ENCODE measurements at places on chromosomes 16 and 17.

- no peak for DNase-seq
Measured at GRCh38 chr17:37551788-37552187, 57.4 kb downstream of the SYNRG start.

- peak; percentile 47 for DNase-seq
Measured at GRCh38 chr16:56944954-56945839, 13.3 kb downstream of the HERPUD1 start.

- DNase-seq, result no peak
Measured at GRCh38 chr16:69880640-69881133, 70.4 kb upstream of the CLEC18A start.

DNA sequence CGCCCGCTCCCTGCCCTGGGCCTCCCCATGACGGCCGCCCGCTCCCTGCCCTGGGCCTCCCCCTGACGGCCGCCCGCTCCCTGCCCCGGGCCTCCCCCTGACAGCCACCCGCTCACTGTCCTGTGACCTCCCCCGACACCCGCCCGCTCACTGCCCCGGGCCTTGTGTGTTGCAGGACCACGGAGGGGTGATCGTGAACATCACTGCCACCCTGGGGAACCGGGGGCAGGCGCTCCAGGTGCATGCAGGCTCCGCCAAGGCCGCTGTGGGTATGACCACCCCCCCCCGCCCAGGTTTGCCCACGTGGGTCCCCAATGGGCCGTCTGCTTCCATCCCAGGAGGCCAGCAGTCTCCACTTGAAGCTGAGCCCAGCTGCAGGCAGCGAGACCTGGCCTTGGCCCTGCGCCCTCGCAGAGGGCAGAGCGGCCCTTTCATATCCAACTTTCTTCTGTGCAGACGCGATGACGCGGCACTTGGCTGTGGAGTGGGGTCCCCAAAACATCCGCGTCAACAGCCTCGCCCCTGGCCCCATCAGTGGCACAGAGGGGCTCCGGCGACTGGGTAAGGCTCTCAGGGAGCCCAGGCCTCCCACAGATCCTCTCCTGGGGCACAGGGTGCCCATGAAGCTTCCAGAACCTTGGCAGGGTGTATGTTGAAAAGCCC lies 9.0 kb downstream of the DECR2 start:
- no peak for DNase-seq

- no peak for DNase-seq
Measured at GRCh38 chr17:45888392-45888791, 6.0 kb upstream of the MAPT start.

DNA sequence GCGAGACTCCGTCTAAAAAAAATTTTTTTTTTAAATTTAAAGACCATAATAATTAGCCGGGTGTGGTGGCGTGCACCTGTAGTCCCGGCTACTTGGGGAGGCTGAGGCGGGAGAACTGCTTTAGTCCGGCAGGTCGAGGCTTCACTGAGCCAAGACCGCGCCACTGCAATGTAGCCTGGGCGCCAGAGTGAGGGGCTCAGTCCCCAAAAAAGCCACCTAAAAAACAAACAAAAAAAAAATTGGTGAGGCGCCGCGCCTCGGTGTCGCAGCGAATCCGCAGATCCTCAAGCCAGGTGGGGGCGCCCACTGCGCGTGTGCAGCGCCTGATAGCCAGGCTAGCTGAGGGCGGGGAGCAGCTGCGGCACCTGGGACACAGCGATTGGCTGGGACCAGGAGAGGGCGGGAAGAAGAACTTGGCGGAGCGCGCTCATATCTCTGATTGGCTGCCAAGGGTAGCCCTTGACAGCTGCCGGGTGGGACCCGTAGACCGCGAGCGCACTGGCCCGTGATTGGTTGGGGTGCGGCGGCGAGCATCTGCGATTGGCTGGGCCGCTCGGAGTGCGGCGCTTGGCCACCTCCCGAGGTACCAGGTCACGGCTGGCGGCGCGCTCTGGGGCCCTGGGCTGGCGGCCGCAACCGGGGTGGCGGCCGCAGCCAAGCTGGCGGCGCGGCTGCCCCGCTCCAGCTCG lies 9.0 kb upstream of the CLDN9 start:
- peak; percentile 99 for DNase-seq

DNA sequence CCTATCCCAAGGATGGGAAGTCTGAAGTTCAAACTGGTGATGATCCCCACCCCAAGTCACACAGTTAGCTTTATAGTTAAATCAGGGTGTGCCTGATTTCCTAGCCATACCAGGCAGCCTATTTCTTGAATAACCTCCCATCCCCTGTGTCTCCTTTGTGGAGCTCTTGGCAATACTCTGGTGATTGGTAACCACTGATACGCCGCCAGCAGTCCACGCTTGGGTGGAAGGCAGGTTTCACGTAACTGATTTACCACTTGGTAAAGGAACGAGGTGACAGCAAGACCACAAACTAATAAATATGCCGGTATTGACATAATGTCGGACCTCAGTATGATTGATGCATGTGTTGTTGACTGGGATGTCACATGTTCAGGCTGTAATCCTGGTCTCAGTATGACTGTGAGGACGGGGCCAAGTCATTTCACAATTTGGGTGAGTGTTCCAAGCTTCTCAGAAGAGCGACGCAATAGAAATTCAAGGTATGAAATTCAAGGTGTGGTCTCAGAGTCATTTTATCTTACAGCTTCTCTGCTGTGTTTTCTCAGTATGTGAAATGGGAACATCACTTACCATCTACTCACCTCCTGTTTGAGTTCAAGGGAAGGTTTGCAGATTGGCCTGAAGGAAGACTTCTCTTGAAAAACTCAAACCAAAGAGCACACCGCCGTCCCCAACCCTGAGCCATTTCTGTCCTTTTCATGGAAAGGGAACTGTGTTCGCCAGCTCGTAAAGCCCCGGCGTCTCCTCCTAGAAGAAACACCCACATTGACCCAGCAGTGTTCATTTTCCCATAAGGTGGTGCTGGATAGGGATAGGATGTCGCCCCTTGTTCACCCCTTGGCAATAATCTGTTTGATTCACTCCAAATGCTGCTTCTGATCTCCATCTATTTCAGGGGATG lies 678.9 kb downstream of the WWOX start:
- DNase-seq, result no peak

- no peak for DNase-seq
Measured at GRCh38 chr17:10598621-10599020, 49.2 kb upstream of the MYH2 start.

GRCh38 chr17:69434164-69434579 lies 19.7 kb downstream of the MAP2K6 start:
- no peak for DNase-seq

- no peak for DNase-seq
Measured at GRCh38 chr17:62696726-62697490, 69.4 kb downstream of the MRC2 start.

GRCh38 chr16:2072926-2073325 lies 25.1 kb downstream of the TSC2 start:
- no peak for DNase-seq

- DNase-seq, result no peak
Measured at GRCh38 chr17:49952912-49953497, 16.0 kb upstream of the DLX4 start.

- DNase-seq, result peak; percentile 17
Measured at GRCh38 chr17:11917415-11917814, 79.9 kb downstream of the ZNF18 start.

GRCh38 chr16:11232302-11232851 lies 23.6 kb downstream of the SOCS1 start:
- no peak for DNase-seq

DNA sequence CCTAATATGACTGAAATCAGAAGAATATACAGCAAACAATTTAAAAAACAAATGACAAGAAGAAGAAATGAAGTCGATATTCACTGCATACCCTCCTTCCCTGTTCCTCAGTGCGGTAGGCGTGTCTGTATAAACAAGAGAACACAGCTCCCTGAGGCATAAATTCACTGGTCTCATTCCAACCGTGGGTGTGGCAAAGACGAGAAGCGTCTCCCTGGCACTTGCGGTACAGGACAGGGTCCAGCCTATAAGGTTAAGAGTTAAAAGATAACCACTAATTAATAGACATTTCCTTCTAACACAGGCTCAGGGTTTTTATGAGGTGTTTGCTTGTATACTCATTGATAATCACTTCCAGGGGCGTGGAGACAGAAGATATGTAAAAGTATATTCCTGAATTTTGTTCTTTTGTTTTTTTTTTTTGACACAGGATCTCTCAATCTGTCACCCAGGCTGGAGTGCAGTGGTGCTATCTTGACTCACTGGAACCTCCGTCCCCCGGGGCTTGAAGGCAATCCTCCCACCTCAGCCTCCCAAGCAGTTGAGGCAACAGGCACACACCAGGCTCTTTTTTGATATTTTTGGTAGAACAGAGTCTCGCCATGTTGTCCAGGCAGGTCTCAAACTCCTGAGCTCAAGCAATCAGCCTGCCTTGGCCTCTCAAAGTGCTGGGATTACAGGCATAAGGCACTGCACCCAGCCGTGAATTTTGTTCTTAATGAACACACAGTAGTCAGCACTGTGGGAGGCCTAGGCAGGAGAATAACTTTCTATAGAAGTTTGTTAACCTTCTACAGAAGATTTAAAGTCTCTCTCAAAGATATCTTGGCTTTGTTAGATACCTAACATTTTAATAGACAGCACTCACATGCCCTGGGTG lies 59.1 kb upstream of the CLEC18B start:
- DNase-seq, result no peak

GRCh38 chr17:65457183-65457582 lies 104.3 kb downstream of the AXIN2 start:
- DNase-seq, result no peak

GRCh38 chr16:83002351-83003334 lies 375.9 kb downstream of the CDH13 start:
- no peak for DNase-seq

- peak; percentile 87 for DNase-seq
Measured at GRCh38 chr17:35448214-35448898, at the start of gene SLFN13. SLFN13 (minus strand) TSS chr17:35448766; CDS start chr17:35445680, 3,086 bp downstream.

GRCh38 chr17:44942456-44942855 lies 5.1 kb downstream of the KIF18B start:
- DNase-seq, result no peak

DNA sequence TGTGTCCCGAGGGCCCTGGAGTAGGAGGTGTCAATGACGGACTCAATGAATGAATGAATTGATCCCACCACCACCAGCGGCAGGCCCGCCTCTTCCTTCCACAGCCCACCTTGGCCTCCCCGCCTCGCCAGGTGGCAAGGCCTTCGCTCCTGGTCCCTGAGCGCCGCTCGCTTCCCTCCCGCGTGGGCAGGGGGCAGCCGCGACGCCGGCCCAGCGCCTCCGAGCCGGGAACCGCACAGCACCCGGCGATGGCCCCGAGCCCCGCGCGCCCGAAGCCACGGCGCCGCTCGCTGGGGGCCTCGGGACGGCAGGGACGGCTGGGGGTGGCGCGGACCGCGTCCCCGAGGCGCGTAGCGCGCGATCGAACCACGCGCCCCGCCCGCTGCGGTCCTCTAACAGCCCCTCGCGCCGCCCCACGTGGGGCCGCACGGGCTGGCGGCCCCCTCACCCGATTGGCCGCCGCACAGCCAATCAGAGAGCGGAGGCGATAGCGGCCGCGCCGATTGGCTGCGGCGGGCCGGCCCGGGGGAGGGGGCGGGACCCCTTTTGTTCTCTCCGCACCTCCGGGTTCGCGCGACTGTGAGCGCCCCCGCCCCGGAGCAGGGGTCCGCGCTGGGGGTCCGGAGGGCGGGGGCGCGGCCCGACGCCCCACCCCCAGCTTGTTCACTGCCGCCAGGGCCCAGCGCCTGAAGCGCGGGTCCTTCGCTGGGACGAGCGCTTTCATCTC lies 31.4 kb downstream of the ACTG1 start:
- peak; percentile 85 for DNase-seq

DNA sequence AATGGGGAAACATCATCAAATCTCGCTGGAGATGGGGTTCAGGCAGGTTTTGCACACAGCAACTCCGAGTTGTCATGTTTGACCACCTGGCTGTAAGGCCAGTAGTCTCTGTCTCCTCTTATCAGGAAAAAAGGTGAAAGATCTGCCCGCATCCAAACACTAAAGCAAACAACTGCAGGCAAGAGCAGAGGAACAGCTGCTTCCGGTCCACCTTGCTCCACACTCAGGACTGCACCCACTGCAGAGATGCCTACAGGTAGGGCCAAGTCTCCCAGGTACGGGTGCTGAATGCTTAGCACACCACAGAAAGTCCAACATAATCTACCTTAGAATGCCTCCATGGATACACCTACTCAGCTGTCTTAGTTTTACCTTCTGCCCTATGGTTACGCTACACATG lies 7.3 kb downstream of the TEX2 start:
- DNase-seq, result no peak

DNA sequence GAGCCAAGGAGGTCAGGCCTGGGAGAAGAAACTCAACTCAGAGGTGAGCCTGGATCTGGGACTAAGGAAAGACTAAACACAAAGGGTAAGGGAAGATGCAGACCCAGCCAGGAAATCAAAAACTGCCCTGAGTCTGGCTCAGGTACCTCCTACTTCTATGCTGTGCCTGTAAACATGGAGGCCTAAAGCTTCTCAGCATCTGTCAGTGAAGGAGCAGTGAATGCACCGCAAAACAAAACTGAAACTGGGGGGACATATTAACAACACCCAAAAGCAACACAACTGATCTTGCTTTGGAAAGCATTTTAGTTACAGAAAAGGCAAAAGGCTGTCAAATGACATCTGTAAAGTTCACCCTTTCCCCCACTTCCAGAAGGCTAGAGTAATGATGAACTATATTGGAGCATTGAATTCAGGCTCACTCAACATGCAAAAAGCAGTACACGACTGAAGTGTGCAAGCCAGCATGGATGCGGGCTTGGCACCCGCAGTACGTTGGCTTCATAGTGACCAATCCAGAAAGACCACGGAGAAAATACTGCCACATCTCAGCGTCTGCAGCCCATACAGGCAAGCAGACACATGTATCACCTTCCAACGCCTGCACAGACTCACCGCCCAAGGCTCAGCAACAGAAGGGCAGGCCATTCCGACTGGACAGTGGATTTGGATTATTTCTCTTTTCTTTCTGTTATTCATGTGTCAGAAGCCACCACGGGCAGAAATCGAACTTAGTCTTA lies 3.8 kb downstream of the TBC1D16 start:
- DNase-seq, result no peak

GRCh38 chr16:1584926-1585484 lies 26.9 kb downstream of the IFT140 start:
- DNase-seq, result no peak

DNA sequence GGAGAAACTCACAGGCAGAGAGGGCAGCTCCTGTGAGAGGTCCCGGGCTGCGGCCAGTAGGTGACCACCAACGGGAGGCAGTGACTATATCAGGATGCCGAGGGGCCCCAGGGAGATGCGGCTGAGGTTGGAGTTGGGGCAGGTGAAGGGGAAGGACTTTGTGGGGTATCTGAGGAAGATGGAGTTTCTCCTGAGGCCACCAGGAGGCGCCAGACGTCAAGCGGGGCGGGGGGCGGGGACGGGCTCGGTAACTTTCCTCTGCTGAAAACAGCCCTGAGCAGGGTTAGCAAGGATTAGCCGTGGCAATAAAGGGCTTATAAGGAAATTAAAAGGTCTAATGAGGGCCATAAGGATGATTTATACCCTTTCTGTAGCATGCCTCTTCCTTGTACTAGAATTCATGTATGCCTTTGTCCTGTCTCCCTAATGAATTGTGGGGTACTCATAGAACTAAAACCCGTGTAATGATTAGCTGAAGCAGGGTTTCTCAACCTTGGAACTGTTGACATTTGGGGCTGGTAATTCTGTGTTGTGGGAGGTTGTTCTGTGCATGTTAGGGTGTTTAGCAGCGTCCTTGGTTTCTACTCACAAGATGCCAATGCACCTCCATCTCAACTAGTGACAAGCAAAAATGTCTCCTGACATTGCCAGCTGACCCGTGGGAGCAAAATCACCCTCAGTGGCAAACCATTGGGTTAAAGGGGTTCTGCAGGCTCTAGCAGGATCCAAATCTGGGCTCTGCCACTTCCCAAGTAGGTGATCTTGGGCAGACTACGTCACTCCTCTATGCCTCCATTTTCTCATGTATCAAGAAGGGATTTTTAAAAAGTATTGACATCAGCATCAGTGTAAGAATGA lies 74.8 kb upstream of the GRIN2A start:
- peak; percentile 83 for DNase-seq

GRCh38 chr17:29714146-29714545 lies 91.4 kb upstream of the CORO6 start:
- DNase-seq, result no peak
